ENCODE measurements at places on chromosomes 7 and 10. TPM values are rescaled to one million over a fixed set of nuclear protein-coding genes. Genes with fewer than 3 reads are reported as not detected.

The SUN3 gene
- total RNA-seq = not detected

GRCh38 chr10:7826971-7827370 lies 8.7 kb downstream of the TAF3 start:
- no peak for DNase-seq
- no peaks in the 10 kb centered on the region for H3K27me3 ChIP-seq
- peaks cover 3% of the 10 kb centered on the region for H3K4me1 ChIP-seq
- H3K27ac ChIP-seq = no peak overlapping the region
- H3K4me3 ChIP-seq = no peak overlapping the region
- H3K36me3 ChIP-seq = peaks cover 49% of the 10 kb centered on the region

DNA sequence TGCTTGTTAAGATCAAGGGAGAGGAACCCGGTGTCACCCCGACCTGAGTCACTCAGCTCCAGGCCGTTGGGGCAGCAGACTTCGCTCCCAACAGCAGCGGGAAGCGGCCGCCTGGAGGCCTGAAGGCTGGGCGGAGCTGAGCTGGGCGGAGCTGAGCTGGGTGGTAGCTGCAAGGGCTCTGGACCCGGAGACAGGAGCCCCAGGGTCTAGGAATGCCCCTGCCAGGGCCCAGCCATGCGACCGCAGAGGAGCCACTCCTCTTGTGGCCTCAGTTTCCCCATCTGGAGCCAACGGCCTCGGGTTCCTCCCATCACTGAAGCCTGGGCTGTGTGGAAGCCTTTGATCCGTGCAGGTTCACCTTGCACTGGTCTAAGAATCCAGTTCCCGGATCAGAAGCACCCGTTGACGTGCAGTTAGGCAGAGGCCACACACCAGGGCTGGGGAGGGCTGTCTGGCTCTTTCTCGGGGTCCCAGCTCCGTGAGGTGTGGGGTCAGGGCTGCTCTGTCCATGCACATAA lies 21.9 kb upstream of the DPYSL4 start:
- H3K27ac ChIP-seq = no peak overlapping the region
- no peak for DNase-seq
- H3K4me1 ChIP-seq = peaks cover 31% of the 10 kb centered on the region

- no peak overlapping the region for H3K27ac ChIP-seq
- no peak for DNase-seq
- H3K4me1 ChIP-seq = peaks cover 10% of the 10 kb centered on the region
- H3K4me3 ChIP-seq = no peak overlapping the region
- H3K27me3 ChIP-seq = peaks cover 6% of the 10 kb centered on the region
- no peaks in the 10 kb centered on the region for H3K36me3 ChIP-seq
Observed at GRCh38 chr10:28408237-28408777, 105.4 kb upstream of the MPP7 start.

DNA sequence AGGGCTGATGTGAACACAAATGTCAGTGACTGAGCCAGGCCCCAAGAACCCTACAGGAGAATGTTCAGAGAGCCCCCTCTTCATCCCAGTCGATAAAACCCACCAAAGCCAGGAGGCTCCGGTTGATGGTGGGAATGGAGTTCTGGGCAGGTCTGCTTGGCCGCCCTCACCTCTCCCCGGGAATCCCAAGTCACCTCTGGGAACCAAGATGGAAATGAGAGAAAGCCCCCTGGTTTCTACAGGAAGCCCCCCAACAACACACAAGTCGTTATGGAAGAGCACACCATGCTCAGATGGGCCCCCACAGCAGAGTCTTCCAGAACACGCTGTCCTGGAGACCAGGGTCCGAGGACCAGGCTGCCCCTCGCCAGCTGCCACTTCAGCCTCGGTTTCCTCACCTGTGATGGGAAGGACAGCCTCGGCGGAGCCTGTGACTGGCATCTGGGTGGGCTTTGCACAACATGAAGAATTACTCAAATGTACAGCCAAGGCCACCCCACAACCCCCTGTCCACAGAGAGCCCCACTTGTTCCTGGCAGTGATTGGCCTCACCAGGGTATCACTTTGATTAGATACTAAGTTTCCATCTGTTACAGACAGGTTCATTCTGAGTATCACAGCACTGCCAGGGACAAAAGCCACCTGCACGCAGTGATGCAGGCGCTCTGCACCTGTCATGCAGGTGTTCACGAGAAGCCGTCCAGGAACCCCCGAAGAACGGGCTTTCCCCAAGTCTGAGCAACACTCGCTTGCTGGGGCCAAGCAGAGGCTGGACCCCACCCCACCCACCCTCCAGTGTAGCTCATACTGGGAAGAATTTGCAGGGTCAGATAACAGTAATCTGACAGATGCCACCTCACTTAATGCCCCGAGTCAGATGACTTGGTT lies 57.6 kb downstream of the MKI67 start:
- no peak for DNase-seq
- no peaks in the 10 kb centered on the region for H3K27me3 ChIP-seq
- H3K36me3 ChIP-seq = peaks cover 76% of the 10 kb centered on the region
- H3K4me3 ChIP-seq = no peak overlapping the region
- peaks cover 46% of the 10 kb centered on the region for H3K4me1 ChIP-seq

GRCh38 chr7:43295429-43295828 lies 183.0 kb downstream of the HECW1 start:
- no peak overlapping the region for H3K27ac ChIP-seq
- no peak for DNase-seq
- no peak overlapping the region for H3K4me3 ChIP-seq
- no peaks in the 10 kb centered on the region for H3K36me3 ChIP-seq
- H3K4me1 ChIP-seq = no peaks in the 10 kb centered on the region

Measured in activated T-helper 2 cell treated with anti-CD3 and anti-CD28 coated beads, Interferon-gamma antibody, Interleukin-2, Interleukin-4, amounts not matched to agents 10 μg/mL and 5 μg/mL and 100 μg/mL, durations not matched to agents 14 hours and 24 hours and 36 hours (primary cell).